ENCODE measurements at places on chromosomes 16 and 17.

DNA sequence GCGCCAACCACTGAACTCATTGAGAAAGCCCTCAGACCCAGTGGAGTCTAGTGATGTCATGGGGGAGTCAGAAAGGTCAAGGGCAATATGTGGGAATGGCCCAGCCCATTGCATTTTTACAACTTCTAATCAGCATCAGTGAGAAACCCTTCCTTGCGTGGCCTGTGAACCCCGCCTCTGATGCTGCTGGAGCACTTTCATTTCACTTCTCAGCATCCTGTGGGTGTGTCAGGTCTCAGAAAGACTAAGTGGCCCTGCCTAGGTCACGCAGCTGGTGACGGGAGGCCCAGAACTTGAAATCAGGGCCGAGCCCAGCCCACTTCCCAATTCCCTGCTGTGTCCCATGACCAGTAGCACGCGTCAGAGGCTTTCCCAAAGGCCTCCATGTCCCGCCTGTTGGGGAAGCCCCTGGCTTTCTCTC lies 6.1 kb downstream of the DNAI2 start:
- no peak for DNase-seq

- DNase-seq = no peak
These were observed 129.9 kb downstream of the TMEM132E start for GRCh38 chr17:34709158-34709754.

GRCh38 chr16:1731603-1732002 lies 25.6 kb downstream of the MAPK8IP3 start:
- DNase-seq = no peak

GRCh38 chr17:66686601-66687000 lies 148.3 kb upstream of the CACNG5 start:
- DNase-seq = no peak

DNA sequence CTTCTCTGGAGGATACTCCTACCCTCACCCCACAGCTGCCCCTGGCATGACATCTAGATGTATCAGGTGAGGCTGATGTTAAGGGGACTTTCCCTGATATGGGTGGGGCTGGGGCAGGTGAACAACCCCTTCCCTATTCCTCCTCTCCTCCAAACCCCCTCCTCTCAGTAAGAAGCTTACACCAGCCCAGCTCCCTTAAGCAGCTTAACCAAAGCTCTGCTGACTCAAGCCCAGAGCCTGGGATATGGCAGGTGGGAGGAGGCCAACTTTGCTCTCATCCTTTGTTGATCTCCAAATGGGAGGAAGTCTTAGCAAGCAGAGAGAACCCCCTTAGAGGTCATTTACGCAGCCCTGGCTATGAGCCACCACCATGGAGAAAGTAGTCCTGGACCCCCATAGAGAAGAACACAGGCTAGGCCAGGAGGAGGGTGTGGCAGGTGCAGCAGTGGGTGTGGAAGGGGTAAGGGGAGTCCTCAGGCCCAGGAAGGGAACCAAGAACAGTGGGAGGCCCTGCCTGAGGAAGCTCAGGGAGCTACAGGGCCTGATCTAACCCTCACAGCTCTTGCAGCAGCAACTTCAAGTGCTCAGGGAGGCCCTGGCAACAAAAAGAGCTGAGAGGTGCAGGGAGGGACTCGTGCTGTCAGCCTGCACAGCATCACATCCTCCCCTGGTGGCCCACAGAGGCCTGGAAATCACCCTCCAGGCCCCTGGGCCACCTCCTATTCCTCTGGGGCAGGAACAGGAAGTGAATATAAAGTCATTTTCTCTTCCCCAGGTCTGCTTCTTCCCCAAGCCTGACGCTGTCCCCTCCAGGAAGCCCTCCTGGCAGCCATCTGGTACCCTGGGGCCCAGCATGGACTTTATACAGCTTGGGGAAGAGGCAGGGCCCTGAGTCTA lies 2.9 kb downstream of the UNC119 start:
- no peak for DNase-seq

GRCh38 chr17:36682773-36683172 lies 81.4 kb downstream of the MRM1 start:
- DNase-seq = no peak

DNA sequence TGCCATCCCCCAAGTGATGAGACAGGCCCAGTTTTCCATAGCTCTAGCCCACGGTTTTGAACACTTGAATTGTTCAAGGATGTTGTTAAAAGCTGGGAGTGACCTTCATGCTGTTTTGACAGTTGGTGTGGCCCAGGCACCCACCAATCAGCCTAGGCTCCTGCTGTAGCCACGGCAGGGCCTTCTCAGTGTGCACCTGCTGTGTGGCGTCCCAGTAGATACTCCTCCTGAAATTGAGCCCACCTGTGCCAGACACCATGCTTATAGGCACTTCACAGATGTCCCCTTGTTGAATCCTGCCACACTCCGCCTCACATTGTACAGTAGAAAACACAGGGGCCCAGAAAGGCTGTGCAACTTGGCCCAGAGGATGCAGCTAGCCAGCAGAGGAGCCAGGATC lies 86.4 kb downstream of the SOCS1 start:
- DNase-seq = no peak

DNA sequence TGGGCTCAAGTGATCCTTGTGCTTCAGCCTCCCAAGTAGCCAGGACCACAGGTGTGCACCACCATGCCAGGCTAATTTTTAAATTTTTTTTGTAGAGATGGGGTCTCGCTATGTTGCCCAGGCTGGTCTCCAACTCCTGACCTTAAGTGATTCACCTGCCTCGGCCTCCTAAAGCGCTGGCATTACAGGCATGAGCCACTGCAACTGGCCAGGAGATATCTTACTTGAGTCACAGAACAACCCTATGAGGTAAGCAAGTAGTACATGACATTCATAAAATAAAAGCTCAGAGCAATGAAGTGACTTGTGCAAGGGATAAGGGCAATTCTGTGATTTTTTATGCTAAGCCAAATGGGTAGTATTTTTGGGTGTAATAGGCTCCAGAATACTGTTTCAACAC lies 57.3 kb downstream of the CDC27 start:
- DNase-seq = no peak

- DNase-seq = no peak
These were observed 40.8 kb downstream of the KANSL1 start for GRCh38 chr17:46152423-46152822.

GRCh38 chr17:57447990-57448758 lies 191.9 kb downstream of the MSI2 start:
- DNase-seq = no peak

DNA sequence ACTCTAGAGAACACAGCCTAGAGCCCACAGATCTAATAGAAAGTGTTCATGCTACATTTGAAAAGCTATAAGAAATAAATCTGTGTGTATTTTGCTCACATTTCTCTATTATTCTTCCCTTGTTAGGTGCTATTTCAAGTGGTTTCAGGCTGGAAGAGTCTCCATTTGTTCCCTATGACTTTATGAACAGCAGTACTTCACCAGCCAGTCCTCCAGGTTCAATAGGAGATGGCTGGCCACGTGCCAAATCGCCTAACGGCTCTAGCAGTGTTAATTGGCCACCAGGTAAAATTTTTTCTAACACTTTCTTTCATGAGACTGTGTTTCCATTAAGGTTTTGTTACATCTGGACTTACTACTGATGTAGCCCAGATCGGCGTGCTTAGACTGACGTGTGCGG lies 30.7 kb upstream of the SLC5A11 start:
- DNase-seq = no peak

GRCh38 chr16:51148678-51149228 lies 2.3 kb downstream of the SALL1 start:
- no peak for DNase-seq

- DNase-seq = no peak
These were observed 184.7 kb downstream of the C16orf95 start for GRCh38 chr16:87132361-87133014.

DNA sequence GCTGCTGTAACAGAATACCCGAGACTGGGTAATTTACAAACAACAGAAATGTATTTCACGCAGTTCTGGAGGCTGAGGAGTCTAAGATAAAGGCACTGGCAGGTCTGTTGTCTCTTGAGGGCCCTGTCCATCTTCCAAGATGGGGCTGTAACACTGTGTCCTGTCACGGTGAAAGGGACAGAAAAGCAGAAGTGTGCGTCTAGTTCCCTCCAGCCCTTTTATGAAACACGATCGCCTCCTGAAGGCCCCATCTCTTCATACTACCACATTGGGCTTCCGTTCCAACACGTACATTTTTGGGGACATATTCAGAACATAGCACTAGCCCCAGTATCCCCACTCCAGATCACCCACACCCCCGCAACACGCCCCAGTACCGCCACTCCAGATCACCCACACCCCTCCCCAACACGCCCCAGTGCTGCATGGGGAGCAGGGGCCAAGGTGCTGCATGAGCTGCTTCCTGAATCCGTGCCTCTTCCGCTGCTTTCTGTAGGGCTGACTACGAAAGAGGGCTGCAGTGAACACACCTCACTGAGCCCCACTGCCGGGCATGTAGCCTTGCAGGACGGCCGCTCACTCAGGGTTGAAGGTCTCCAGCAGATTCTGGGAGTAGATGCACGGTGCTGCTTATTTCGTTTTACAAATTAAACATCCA lies 91.9 kb downstream of the RPTOR start:
- peak; percentile 24 for DNase-seq

GRCh38 chr16:1380195-1380594 lies 28.5 kb downstream of the GNPTG start:
- no peak for DNase-seq

DNA sequence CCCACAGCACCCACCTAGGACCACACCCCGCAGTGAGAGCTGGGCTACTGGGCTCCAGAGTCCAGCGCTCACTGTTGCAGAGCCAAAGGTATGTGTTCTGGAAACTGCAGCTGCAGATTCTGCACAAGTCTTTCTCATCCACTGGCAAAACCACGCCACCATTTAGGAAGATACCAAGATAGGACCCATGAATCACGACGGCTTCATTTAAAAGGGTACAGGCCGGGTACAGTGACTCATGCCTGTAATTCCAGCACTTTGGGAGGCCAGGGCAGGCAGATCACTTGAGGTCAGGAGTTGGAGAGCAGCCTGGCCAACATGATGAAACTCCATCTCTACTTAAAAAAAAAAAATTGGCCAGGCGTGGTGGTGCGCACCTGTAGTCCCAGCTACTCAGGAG lies 18.8 kb downstream of the FOXF1 start:
- no peak for DNase-seq

- peak; percentile 91 for DNase-seq
These were observed 45.2 kb downstream of the MYH13 start for GRCh38 chr17:10327640-10328039.

GRCh38 chr17:39643271-39643670 lies 6.3 kb downstream of the STARD3 start:
- DNase-seq = no peak

DNA sequence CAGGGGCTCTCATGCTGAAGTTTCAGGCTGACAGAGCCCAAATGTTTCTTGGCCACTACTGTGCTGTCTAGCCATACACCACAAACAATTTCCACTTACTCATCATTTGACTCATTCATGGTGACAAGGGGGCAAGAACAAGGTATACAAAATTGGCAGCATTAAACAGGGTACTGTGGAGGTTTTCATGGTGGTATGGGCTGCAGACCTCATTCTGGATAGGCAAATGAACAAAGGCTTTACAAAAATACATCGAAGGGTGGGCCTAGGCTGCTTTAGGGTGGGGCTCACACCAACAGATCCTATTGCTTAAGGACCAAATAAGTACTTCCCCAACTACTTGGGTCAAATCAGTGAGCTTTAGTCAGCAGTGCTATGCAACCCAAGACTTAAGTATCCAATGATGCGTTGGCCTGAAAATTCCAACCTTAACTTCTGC lies 53.0 kb downstream of the N4BP1 start:
- no peak for DNase-seq

- peak; percentile 70 for DNase-seq
These were observed 113.1 kb downstream of the SNX29 start for GRCh38 chr16:12089492-12090150.

GRCh38 chr16:89164436-89164835 lies 7.1 kb upstream of the CDH15 start:
- DNase-seq = no peak

DNA sequence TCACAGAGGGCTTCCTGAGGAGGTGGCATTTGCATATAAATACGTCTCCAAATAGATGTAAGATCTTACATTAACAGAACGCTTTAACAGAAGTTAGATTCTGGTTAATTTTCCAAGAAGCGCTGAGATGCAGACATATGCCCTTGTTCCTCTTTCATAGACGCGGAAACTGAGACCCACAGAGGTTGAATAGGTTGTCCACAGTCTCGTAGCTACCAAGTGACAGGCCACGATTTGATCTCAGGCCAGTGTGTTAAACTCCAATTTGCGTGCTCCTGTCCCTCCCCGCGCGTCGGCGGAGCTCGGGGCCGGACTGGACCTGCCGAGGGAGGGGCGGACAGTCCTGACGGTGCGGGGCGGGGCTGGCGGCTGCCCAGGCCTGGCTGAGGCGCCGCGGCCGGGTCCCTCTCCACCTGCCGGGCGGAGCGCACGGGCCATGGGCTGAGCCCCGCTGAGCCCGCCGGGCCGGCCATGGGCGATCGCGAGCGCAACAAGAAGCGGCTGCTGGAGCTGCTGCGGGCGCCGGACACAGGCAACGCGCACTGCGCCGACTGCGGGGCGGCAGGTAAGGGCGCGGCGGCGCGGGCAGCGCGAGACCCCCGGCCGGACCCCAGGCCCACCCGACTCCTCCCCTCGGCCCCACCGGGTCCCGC lies at the start of gene ADAP2:
TSS of gene ADAP2 (plus strand) at position 402 of the 653 bp plus-strand sequence. CDS start at position 472, 70 bp downstream.
- DNase-seq = peak; percentile 60

GRCh38 chr17:44222112-44222869 lies 2.8 kb upstream of the UBTF start:
- DNase-seq = peak; percentile 92

GRCh38 chr17:77925831-77926543 lies 32.5 kb upstream of the TNRC6C start:
- peak; percentile 23 for DNase-seq

DNA sequence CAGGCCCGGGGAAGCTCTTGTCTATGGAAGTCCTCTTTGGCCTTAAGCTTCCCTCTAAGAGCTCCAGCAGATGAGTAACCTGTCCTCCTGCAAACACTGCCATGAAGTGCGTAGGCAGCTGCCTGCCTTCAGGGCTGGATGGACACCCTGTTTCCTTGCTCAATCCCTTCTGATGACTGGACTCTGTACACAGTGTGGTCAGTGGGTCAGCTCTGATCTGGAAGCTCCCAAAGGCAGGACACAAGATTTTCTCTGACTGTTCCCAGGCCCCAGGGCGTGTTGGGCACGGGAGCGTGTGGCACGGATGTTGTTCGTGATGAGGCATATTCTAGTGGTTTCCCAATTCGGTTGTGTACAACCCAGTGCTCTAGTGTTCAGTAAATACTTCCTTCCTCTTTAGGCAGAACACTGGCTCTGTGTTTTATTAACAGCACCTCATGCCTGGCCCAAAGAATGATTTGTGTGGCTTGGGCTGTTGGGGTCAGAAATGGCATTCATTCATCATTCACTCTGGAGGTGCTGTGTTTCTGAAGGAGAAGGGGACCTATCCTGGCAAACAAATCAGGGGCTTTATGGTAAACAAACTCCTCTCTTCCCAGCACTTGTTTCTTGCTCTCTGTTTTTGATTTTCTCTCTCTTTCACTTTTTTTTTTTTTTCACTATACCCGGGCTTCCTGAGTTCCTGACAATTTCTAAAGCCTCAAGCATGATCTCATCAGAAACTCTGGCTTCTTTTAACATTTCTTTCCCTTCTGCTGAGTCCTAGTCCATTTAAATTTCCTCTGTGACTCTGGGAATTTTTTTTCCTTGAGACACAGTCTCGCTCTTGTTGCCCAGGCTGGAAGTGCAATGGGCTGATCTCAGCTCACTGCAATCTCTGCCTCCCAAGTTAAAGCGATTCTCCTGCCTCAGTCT lies 12.0 kb upstream of the RNF157 start:
- peak; percentile 66 for DNase-seq

- peak; percentile 94 for DNase-seq
These were observed 21.1 kb downstream of the WIPI1 start for GRCh38 chr17:68435876-68436842.

Data from hematopoietic multipotent progenitor cell treated with erythropoietin and hydrocortisone succinate and interleukin-3 and kit ligand, for 6 days (in vitro differentiated cells).